ENCODE measurements at places on chromosomes 16 and 17.

DNA sequence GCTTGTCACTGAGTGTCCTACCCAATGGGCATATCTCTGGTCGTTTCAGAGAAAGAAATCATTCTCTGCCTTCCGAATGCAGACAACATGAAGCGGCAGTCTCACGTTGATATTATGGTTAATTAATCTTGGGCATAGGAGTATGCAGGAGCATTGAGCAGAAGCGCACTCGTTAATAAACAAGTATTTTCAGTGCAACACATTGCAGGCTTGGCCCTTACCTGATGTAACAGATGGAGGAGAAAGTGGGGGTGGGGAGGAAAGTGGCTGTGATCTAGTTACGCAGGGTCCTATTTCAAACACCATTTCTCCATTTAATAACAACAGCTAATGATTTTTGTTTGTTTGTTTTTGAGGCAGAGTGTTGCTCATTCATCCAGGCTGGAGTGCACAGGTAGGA is 414.0 kb upstream of the RBFOX1 start:
- DNase-seq, result no peak

DNA sequence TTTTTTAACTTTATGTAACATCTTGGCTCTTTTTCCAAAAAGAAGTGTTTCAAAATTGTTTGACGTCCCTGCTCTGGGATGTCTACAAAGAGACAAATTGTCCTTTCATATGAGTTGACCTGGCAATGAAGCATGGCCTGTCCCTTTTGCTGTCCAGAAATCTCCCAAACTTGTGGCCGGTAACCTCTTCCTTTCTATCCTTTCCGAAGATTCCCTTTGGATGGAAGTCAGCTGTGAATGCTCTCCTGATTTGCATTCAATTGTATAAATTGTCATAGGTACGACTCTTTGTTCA is 40.9 kb upstream of the FAM20A start:
- DNase-seq, result no peak

DNA sequence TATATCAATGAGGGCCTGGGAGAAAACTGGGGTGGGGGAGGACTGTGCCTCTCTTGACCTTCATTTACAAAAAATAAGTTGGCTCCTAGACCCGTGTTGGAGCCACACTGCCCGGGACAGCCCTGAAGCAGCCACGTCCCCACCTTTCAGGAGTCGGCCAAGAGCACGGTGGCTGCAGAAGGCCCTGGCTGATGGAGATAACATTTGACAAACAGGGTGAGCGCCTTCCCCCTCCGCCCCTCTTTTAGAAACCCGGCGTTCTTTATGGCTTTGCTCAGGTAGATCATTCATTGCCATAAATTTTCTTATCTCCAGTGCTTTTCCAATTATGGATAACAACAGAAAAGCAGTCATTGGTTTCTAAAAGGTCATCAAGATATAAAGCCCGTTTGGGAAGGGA is 398.1 kb upstream of the TNRC6C start:
- DNase-seq, result no peak

GRCh38 chr16:65418435-65418834 is 296.6 kb upstream of the CDH11 start:
- DNase-seq, result no peak

- DNase-seq, result no peak
These were observed 29.1 kb downstream of the SEC14L5 start for GRCh38 chr16:4987250-4987579.

GRCh38 chr16:68528233-68528632 is 10.9 kb upstream of the ZFP90 start:
- DNase-seq, result no peak

DNA sequence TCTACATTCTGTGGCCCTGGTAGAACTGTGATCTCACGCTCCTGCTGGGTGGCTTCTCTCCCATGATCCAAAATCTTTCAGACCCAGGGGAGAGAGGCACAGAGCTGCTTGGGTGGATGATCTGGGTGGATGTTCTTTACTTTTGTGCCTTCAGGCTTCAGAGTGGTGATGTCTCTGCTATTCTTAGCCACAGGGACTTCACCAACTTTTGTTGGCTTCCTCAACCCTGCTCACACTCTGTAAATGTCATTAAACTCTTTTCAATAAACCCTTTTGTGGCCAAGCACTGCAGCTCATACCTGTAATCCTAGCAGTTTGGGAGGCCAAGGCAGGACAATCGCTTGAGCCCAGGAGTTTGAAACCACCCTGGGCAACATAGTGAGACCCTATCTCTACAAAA is 7.6 kb downstream of the CLEC10A start:
- no peak for DNase-seq

DNA sequence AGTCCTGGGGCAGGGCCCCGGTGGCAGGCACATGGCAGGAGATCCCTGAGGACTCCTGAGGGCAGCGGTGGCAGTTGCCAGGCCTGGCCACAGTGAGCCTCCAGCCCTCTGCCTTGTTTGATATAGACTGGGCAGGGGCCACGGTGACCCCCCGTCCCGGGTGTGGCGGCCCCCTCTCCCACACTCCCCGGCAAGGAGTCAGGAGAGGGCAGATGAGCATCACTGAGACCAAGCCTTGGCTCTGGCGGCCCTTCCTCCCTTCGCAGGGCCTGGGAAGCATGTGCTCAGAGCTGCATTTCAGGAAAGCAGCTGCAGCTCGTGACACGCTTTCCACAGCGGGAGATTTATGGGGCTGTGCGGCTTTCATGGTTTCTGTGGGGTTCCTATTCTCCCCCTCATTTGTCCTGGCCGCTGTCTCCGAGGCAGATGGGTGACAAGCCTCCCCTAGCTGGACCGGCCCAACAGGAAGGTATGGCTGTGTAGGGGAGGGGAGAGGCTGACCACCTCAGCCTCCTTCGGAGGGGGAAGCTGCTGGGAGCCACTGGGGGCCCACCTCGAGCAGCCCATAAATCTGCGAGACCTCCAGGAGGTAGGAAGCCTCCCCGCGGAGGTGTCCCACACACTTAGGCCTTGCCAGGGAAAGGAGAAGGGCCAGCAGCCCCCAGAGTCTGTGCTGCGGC is 211.4 kb downstream of the NTN1 start:
- no peak for DNase-seq

DNA sequence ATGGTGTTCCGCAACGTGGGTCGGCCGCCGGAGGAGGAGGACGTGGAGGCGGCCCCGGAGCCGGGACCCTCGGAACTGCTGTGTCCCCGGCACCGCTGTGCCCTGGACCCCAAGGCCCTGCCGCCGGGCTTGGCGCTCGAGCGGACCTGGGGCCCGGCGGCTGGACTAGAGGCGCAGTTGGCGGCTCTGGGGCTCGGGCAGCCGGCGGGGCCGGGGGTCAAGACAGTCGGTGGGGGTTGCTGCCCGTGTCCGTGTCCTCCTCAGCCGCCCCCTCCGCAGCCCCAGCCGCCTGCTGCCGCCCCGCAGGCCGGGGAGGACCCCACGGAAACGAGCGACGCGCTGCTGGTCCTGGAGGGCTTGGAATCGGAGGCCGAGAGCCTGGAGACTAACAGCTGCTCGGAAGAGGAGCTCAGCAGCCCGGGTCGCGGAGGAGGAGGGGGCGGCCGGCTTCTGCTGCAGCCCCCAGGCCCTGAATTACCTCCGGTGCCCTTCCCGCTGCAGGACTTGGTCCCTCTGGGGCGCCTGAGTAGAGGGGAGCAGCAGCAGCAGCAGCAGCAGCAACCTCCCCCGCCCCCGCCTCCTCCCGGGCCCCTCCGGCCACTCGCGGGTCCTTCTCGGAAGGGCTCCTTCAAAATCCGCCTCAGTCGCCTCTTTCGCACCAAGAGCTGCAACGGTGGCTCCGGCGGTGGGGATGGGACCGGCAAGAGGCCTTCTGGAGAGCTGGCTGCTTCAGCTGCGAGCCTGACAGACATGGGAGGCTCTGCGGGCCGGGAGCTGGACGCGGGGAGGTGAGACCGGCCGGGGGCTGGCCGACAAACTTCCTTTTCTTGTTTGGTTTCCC is 821 bp downstream of the SOCS7 start:
- no peak for DNase-seq

- no peak for DNase-seq
These were observed 303.8 kb downstream of the SEC14L1 start for GRCh38 chr17:77444628-77444983.

DNA sequence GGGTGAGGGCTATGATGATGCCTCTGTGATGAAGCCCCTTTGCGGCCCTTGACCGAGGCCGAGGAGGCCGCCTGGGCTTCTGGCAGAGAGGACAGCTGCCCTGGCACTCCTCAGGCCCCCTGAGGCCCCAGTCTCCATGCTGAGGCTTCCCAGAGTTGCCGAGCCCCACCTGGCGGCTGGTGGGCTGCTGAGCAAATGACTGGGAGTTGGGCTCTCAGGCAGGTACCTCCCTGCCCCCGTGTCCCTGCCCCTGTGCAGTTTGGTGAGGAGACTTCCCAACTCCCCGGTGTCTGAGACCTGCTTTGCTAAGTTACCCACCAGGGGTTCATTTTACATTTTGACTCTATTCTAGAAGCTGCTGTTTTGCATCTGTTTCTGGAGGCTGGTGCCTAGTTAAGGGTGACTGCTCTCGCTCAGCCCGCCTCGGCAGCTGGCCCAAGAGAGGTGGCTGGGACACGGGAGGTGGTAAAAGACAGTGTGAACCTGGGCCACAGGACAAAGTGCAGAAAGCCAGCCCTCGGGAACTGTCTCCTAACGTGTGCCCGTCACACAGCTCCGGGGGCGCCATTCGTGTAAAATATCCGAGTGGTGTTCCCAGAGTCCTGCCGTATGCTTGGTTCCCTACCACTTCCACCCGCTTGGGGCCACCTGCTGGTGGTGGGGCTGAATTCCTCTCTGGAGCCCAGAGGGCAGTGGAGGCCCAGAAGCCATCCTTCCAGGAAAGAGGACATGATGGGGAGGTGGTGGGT is 134.5 kb downstream of the RAB11FIP4 start:
- no peak for DNase-seq

- no peak for DNase-seq
These were observed 14.1 kb downstream of the CCL4 start for GRCh38 chr17:36117505-36118382.

DNA sequence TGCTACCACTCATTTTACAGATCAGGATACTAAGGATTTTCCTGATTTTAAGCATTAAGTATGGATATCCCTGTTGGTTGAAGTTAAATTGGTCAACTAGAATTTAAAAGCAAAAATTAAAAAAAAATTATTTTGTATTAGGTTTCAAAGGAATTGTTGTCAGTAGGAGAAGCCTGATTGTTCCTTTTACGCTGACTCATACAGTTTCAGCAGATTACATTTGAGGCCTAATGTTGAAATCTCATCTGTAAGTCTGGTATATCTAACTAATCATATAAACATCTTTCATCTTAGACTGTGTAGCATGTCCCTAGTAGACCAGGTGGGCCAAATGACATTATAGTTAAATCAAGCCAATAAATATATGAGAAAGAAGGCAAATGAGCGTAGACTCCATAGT is 83.5 kb downstream of the FTO start:
- no peak for DNase-seq

DNA sequence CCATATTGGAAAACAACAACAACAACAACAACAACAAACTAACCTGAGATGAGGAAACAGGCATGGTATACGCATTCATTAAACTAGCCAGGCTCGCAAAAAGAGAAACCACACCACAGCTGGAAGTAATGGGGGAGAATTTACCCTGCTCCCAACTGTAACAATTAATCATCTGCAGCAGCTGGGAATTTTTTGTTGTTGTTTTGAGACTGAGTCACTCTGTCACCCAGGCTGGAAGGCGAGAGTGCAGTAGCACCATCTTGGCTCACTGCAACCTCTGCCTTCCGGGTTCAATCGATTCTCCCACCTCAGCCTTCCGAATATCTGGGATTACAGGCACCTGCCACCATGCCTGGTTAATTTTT is 16.3 kb downstream of the PRPSAP1 start:
- no peak for DNase-seq

GRCh38 chr17:12599186-12599920 is 66.3 kb upstream of the MYOCD start:
- DNase-seq, result no peak

DNA sequence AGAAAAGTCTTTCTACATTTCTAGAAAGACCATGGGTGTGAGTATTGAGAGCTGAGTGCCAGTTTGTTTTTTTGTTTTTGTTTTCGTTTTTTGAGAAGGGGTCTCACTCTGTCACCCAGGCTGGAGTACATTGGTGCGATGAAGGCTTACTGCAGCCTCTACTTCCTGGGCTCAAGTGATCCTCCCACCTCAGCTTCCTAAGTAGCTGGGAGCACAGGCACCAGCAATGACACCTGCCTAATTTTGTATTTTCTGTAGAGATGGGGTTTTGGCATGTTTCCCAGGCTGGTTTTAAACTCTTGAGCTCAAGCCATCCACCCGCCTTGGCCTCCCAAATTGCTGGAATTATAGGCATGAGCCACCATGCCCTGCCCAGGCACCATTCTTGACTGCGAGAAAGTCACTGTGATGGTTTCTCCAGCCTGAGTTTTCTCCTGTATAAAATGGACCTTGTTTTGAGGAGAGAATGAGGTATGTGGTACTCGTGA is 673.8 kb downstream of the MAF start:
- no peak for DNase-seq

DNA sequence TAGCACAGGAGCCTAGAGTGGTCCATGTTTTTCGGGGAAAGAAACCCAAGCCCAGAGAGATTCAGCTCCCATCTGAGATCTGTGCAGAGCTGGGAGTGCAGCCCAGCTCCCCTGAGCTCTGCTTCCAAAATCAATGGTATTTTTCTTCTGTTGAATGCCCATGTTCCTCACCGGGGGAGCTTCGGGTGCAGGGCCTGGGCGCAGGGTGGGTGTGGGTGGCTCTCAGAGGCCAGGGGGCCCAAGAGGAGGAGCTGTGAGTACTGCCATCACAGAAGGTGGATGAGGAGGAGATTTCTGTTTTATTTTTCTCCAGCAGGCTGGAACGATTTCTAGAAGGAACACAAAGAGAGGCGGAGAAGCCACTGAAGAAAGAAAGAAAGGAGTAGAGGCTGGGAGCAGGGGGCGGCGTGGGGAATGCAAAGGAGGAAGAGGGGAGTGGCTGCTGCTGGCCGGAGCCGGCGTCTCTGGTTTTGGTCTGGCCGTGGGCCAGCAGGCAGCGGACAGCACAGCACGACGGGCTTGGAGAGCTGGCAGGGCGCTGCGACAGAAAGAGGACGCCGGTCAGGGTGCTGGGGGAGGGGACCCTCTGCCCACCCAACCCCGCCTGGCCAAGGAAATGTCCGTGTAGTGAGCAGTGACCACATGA is 76.2 kb upstream of the KSR1 start:
- DNase-seq, result no peak

DNA sequence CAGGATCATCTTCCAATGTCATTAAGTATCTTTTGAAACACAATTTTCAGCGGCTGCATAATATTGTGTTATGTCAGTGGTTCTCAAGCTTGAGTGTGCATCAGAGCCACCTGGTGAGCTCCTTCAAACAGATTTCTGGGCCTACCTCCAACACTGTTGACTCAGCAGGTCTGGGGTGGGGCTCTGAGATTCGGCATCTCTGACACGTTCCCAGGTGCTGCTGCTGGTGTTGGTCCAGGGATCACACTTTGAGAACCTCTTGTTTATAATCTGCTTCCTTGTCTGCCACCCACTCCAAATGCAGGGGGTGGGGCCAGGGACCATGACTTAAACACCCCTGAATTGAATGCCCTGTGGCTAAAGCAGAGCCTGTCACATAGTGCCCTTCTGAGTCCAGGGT is 73.8 kb upstream of the HNF1B start:
- DNase-seq, result no peak

GRCh38 chr16:1492082-1492922 is 858 bp upstream of the TELO2 start:
- DNase-seq, result no peak

- DNase-seq, result no peak
These were observed 168.5 kb downstream of the BCAS3 start for GRCh38 chr17:60846175-60846574.

GRCh38 chr17:39553341-39553945 is 54.3 kb downstream of the NEUROD2 start:
- DNase-seq, result no peak

- peak; percentile 48 for DNase-seq
These were observed 53.2 kb downstream of the SMG6 start for GRCh38 chr17:2250140-2251095.
